ENCODE measurements at places on chromosomes 6 and 20.

- DNase-seq: no peak
- no peak overlapping the region for H3K27ac ChIP-seq
- H3K4me1 ChIP-seq: peaks cover 20% of the 10 kb centered on the region
Measured at GRCh38 chr20:41616228-41616627, 1.9 kb downstream of the CHD6 start.

DNA sequence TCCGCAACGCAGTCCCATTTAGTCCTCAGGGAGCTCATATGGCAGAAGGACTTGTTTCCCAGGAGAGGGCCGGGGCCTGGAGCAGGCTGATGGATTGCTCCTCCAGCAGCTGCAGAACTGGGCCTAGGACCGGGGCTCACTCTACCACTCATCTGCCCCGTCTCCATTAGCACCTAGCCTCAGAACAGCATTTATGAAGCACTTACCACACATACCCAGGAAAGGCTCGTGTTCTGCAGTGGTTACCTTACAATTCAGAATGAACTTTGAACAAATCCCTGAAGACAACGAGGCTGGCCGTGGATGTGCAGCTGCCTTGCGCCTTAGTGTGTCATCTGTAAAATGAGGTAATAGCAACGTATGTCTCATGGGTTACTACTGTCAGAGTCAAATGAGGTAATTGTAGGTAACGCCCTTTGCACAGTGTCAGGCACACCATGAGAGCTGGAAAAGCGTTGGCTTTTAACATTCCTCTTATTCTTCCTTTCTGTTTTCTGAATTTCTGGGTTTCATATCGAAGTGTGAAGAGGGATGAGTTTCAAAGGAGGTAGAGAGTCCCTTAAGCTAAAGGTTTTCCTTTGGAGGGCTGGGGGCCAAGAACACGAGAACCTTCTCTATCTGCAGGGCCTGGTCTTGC is 46.3 kb upstream of the CD93 start:
- H3K4me1 ChIP-seq: peaks cover 2% of the 10 kb centered on the region
- H3K27ac ChIP-seq: no peak overlapping the region
- DNase-seq: no peak
- H3K4me3 ChIP-seq: no peak overlapping the region
- H3K36me3 ChIP-seq: no peaks in the 10 kb centered on the region

DNA sequence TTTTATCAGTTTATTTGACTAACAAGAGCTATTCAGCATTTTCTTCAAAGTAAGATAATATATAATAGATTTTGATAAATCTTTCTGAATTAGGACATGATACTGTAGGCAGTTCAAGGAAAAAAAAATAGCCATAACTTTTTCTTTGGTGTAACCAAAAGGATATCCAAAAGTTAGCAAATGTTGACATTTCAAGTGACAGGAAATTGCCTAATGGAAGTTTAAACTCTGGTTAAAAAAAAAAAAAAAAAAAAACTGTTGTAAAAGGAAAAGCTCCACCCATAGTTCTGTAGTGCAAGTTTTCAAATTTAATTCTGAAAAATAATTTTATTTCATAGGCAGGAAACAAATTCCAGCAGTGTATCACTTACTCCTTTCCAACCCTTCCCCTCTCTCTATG is 18.8 kb downstream of the HEBP2 start:
- no peak for DNase-seq
- no peak overlapping the region for H3K27ac ChIP-seq
- no peak overlapping the region for H3K4me3 ChIP-seq
- H3K36me3 ChIP-seq: peaks cover 11% of the 10 kb centered on the region
- H3K4me1 ChIP-seq: no peaks in the 10 kb centered on the region

- H3K4me3 ChIP-seq: no peak overlapping the region
- H3K27me3 ChIP-seq: no peaks in the 10 kb centered on the region
- DNase-seq: no peak
- no peaks in the 10 kb centered on the region for H3K36me3 ChIP-seq
- no peak overlapping the region for H3K27ac ChIP-seq
Measured at GRCh38 chr6:147930745-147931144, 411.9 kb upstream of the SASH1 start.

- no peaks in the 10 kb centered on the region for H3K27me3 ChIP-seq
- H3K4me3 ChIP-seq: no peak overlapping the region
- H3K27ac ChIP-seq: no peak overlapping the region
- H3K4me1 ChIP-seq: no peaks in the 10 kb centered on the region
- no peak for DNase-seq
Measured at GRCh38 chr6:82570083-82570482, 206.5 kb downstream of the TPBG start.

DNA sequence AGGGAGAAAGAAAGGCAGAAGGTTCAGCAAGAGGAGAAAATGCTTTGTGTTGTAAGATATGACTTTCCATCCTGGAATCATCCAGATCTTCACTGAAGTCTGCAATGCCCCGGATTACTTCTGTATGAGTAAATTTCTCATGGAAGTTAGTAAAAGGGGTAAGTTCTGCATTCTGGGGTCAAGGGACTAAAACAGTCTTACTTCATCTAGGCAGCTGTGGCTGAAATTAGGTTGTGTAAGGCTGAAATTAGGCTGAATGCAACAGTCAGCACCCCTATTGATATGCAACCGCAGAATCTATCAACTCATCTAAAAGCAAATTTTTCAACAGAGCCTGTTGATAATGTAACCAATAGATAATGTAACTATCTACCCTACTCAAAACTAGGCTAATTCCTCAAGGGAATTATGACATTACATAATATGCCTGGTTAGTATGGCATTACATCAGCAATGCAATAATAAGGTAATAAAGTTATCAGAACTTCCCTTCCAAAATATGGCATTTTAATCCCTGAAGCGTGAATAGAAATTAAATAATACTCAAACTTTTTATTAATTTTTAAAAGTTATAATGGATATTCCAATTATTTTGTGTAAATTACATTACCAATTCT is 671.7 kb upstream of the CITED2 start:
- no peak overlapping the region for H3K27ac ChIP-seq
- H3K27me3 ChIP-seq: no peaks in the 10 kb centered on the region
- no peak overlapping the region for H3K4me3 ChIP-seq
- no peak for DNase-seq

DNA sequence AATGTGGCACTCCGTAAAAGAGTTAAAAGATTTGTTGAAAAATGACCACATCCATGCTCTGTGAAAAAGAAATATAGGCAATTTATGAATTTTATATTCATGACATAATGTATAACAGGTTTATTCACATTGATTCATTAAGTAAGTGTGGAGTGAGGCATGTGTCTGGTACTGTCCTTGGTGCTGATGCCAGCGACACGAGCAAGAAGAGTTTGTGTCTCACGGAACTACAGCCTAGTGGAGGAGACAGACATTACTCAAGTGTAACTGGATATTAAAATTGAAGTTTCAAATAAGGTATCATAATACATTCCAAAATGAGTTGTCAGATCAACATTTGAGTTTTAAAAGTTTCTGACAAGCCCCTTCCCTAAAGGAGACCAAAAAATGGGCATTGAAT is 158.2 kb upstream of the PRND start:
- H3K4me1 ChIP-seq: no peaks in the 10 kb centered on the region
- no peak overlapping the region for H3K4me3 ChIP-seq
- no peaks in the 10 kb centered on the region for H3K27me3 ChIP-seq

DNA sequence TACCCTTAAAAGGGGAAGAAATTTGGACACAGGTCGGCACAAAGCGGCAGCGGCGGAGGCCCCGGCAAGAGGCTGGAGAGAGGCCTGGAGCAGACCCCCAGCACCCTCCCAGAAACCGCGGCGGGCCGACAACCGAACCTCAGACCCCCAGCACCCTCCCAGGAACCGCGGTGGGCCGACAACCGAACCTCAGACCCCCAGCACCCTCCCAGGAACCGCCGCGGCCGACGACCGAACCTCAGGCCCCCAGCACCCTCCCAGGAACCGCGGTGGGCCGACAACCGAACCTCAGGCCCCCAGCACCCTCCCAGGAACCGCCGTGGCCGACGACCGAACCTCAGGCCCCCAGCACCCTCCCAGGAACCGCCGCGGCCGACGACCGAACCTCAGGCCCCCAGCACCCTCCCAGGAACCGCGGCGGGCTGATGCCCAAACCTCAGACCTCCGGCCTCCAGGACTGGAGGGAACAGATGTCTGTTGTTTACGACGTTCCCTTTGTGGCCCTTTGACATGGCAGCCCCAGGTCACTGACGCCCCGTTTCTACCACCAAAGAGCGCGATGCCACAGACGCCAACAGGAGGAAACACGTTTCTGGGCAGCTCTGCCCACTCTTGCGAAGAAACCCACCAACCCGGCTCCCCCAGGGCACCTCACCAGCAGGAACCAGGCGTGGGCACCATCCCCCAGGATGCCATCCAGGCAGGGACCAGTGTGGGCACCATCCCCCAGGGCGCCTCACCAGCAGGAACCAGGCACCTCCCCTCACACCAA is 28.4 kb downstream of the ZBTB46 start:
- no peak for DNase-seq
- peaks cover 7% of the 10 kb centered on the region for H3K4me1 ChIP-seq
- H3K27ac ChIP-seq: no peak overlapping the region
- H3K27me3 ChIP-seq: no peaks in the 10 kb centered on the region
- H3K36me3 ChIP-seq: no peaks in the 10 kb centered on the region

- no peak for DNase-seq
- no peaks in the 10 kb centered on the region for H3K36me3 ChIP-seq
- H3K4me1 ChIP-seq: peaks cover 22% of the 10 kb centered on the region
- no peaks in the 10 kb centered on the region for H3K27me3 ChIP-seq
- peak overlapping the region; percentile 92 for H3K27ac ChIP-seq
- peak overlapping the region; percentile 79 for H3K4me3 ChIP-seq
Measured at GRCh38 chr20:37526839-37527637, 638 bp downstream of the BLCAP start.

- no peak overlapping the region for H3K4me3 ChIP-seq
- no peaks in the 10 kb centered on the region for H3K36me3 ChIP-seq
- no peaks in the 10 kb centered on the region for H3K4me1 ChIP-seq
- no peaks in the 10 kb centered on the region for H3K27me3 ChIP-seq
- no peak overlapping the region for H3K27ac ChIP-seq
- DNase-seq: no peak
Measured at GRCh38 chr6:99333068-99333467, 16.4 kb downstream of the FAXC start.

- no peak for DNase-seq
- H3K4me3 ChIP-seq: no peak overlapping the region
- H3K4me1 ChIP-seq: peaks cover 52% of the 10 kb centered on the region
- H3K27ac ChIP-seq: peak overlapping the region; percentile 76
- H3K27me3 ChIP-seq: no peaks in the 10 kb centered on the region
- no peaks in the 10 kb centered on the region for H3K36me3 ChIP-seq
Measured at GRCh38 chr20:23920408-23921325, 41.1 kb upstream of the CST5 start.

DNA sequence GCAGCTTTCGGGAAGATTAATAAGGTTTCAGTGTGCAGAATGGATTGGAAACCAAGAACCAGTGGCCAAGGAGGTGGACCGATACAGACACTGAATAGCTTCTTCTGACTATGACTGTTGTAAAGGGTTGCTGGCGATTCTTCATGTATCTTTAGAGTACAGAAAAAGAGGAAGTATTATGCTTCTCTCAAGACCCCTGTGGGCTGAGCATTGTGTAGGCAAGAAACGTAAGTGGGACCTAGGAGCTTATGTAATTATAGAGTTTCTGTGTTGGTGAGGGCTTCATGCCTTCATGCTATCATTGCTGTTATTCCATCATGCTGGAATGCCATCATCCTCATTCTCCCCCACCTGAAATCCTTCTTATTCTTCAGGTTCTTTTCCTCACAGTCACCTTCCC is 105.4 kb upstream of the AKIRIN2 start:
- H3K36me3 ChIP-seq: no peaks in the 10 kb centered on the region
- no peaks in the 10 kb centered on the region for H3K27me3 ChIP-seq
- DNase-seq: no peak
- H3K27ac ChIP-seq: no peak overlapping the region
- H3K4me3 ChIP-seq: no peak overlapping the region

DNA sequence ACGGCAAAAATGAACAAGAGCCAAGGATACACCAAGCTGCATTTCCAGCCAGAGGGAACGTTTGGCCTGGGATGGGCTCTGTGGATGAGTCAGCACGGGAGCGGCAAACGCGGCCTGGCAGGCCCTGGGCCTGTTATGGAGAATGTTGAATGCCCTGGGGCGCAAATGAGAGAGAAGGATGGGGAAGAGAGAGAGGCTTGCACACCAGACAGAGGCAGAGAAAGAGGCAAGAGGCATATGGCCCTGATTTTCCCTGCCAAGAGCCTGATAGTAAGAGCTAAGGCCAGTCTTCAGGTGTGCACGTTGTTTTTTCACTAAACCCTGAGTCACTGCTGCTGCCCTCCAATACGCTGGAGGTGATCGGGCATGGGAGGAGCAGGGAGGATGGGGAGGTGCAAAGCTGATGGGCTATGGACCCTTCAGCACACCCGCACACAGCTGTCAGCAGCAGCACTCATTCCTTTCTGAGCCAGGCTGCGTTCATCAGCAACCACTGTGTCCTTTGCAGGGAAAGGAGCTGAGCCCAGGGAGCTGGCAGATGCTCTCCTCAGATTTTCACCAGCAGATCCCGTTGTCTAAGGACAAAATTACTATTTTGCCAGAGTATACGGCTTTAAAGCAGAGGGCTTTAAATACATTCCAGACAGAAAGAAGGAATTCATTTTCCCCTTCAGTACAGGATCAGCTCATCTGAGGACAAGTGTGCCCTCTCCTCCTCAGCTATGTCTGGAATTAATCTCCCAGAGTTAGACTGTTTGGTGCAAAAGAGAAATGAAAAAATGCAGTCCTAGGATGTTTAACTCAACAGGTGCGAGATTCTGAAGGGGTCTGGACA is 61.7 kb upstream of the SLC22A23 start:
- no peak for DNase-seq
- peaks cover 34% of the 10 kb centered on the region for H3K27me3 ChIP-seq

DNA sequence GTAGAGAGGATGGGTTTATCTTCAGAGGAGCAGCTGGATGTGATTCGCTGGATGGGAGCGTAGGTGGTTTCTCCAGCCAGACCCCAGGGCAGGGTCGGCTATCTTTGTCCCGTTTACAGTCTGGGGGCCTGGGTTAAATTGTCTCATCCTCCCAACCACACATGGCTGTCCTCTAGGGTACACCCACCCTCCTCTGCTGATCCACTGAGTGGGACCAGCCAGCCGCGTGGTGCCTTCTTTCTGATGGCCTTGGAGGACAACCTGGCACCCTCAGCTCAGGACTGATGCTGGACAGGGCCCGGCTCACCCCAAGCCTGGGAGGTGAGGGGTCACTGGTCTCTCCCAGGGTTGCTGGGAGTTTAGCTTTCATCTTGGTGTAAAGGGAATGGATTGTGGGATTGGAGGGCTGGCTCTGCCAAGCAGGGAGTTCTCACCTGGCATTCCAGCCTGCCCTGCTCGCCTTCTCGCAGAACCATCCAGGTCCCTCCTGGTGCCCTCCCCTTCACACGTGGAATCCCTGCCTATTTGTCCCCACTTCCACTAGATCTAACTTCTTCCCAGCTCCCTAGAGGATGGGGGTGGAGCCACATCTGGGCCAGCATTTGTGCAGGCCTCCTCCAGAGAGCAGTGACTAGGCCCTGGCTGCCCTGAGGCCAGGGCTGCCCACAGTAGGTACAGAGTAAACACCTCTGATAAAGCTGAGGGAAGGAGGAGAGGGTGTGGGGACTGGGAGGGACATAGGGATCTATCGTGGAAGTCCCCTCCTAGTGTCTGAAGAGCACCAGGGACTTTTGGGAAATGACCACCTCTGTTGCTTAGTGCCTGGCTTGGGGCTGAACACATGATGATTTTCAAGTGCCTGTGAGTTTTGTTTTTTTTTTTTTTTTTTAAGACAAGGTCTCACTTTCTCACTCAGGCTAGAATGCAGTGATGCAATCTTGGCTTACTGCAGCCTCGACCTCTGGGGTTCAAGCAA is 1.6 kb downstream of the ITPR3 start:
- H3K27me3 ChIP-seq: no peaks in the 10 kb centered on the region
- H3K36me3 ChIP-seq: peaks cover 18% of the 10 kb centered on the region

Measured in T-cell (primary cell).